ENCODE measurements at places on chromosomes 7 and 10.

- no peak for DNase-seq
- H3K4me1 ChIP-seq: peaks cover 31% of the 10 kb centered on the region
- no peaks in the 10 kb centered on the region for H3K27me3 ChIP-seq
- no peaks in the 10 kb centered on the region for H3K36me3 ChIP-seq
- H3K4me3 ChIP-seq: no peak overlapping the region
Observed at GRCh38 chr10:72695496-72695895, 3.6 kb downstream of the MCU start.

- H3K4me1 ChIP-seq: peaks cover 31% of the 10 kb centered on the region
- H3K27ac ChIP-seq: peak within 1 kb of the TSS; percentile 91
- DNase-seq: peak; percentile 98
- no peaks in the 10 kb centered on the region for H3K27me3 ChIP-seq
- H3K4me3 ChIP-seq: peak within 1 kb of the TSS; percentile 99
Observed at GRCh38 chr7:135662373-135663114, at the start of gene STMP1. Gene STMP1 (plus strand): TSS chr7:135662514.

GRCh38 chr7:54242776-54243175, 299.4 kb upstream of the VSTM2A start:
- no peak for DNase-seq
- no peaks in the 10 kb centered on the region for H3K36me3 ChIP-seq
- no peak overlapping the region for H3K27ac ChIP-seq
- H3K27me3 ChIP-seq: no peaks in the 10 kb centered on the region
- no peaks in the 10 kb centered on the region for H3K4me1 ChIP-seq
- no peak overlapping the region for H3K4me3 ChIP-seq

DNA sequence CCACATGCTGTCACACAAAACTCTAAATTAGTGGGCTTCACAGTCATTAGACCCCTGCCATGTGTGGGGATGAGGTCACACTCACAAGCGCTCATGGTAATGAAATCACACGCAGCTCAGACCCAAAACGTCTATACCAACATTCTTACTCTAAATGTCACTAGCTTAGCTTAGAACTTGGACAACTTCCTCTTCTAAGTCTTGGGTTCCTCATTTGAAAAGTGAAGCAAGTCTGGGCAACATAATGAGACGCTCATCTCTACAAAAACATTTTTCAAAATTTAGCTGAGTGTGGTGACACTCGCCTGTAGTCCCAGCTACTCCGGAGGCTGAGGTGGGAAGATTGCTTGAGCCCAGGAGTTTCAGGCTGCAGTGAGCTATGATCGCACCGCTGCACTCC, 92.7 kb upstream of the MACROH2A2 start:
- H3K27ac ChIP-seq: no peak overlapping the region
- no peaks in the 10 kb centered on the region for H3K27me3 ChIP-seq
- no peak overlapping the region for H3K4me3 ChIP-seq
- peaks cover 12% of the 10 kb centered on the region for H3K4me1 ChIP-seq
- no peak for DNase-seq
- no peaks in the 10 kb centered on the region for H3K36me3 ChIP-seq

DNA sequence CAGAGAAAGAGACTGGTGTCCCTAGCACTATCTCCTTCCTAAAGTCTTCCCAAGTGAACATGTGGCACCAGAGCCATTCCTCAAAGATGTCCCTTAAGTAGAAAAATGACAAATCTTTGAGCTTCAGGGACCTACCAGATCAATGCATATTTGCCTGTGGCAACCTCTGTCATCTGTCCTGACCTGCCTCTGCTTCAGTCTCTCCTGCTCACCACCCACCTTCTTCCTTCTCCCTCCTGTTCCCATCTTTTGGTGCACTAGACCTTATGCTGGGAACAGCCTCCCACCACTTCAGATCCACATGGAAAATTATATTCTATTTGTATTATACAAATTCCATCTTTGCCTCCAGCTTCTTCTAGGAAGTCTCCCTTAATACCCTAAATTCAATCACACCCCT, 386.4 kb downstream of the PLXNA4 start:
- no peak for DNase-seq
- H3K27me3 ChIP-seq: no peaks in the 10 kb centered on the region
- H3K27ac ChIP-seq: no peak overlapping the region
- H3K4me1 ChIP-seq: no peaks in the 10 kb centered on the region

DNA sequence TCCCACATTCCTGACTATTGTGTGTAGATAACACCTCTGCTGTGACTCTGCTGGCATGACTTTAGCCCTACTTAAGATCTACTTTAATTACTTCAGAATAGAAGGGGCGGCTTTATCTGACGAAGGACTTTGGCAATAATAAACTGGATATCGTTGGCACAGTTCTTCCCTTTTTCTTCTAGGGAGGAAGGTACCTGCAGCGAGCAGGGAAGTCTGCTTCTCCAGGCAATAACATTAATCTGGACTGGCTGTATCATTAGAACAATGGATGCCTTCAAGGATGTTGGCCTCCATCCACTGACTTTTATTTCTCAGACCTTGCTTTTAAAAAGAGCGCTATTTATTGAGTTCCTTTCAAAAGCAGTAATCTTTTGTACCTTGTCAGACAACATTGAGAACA, 172.6 kb upstream of the THSD7A start:
- H3K27ac ChIP-seq: no peak overlapping the region
- no peak overlapping the region for H3K4me3 ChIP-seq
- H3K36me3 ChIP-seq: no peaks in the 10 kb centered on the region
- peak; percentile 8 for DNase-seq

- H3K36me3 ChIP-seq: no peaks in the 10 kb centered on the region
- H3K27me3 ChIP-seq: no peaks in the 10 kb centered on the region
- H3K27ac ChIP-seq: peak overlapping the region; percentile 44
- DNase-seq: peak; percentile 55
- H3K4me1 ChIP-seq: peaks cover 9% of the 10 kb centered on the region
- H3K4me3 ChIP-seq: no peak overlapping the region
Observed at GRCh38 chr7:139915864-139916716, 87.0 kb downstream of the TBXAS1 start.

- no peak overlapping the region for H3K4me3 ChIP-seq
- H3K27me3 ChIP-seq: peaks cover 43% of the 10 kb centered on the region
- H3K27ac ChIP-seq: no peak overlapping the region
- H3K4me1 ChIP-seq: peaks cover 6% of the 10 kb centered on the region
- no peaks in the 10 kb centered on the region for H3K36me3 ChIP-seq
Observed at GRCh38 chr7:66504131-66504530, 124.5 kb upstream of the KCTD7 start.

DNA sequence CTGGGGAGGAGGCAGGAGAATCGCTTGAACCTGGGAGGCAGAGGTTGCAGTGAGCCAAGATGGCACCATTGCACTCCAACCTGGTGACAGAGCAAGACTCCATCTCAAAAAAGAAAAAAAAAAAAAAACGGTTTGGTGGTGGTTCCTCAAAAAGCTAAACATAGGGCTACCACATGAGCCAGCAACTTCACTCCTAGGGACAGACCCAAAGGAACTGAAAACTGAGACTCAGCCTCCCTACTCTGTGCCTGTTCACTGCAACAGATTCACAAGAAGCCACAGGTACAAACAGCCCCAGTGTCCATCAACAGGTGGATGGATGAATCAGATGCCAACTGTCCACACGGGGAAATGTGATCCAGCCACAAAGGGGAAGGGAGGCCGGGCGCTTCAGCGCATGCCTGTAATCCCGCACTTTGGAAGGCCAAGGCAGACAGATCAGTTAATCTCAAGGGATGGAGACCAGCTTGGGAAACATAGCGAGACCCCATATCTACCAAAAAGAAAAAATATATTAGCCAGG, 79.1 kb upstream of the TNRC18 start:
- H3K4me1 ChIP-seq: no peaks in the 10 kb centered on the region
- no peaks in the 10 kb centered on the region for H3K36me3 ChIP-seq
- no peaks in the 10 kb centered on the region for H3K27me3 ChIP-seq
- no peak overlapping the region for H3K4me3 ChIP-seq
- H3K27ac ChIP-seq: no peak overlapping the region

GRCh38 chr7:44572771-44573170, 937 bp downstream of the DDX56 start:
- DNase-seq: no peak
- H3K4me3 ChIP-seq: peak overlapping the region; percentile 74
- no peak overlapping the region for H3K27ac ChIP-seq
- H3K4me1 ChIP-seq: peaks cover 17% of the 10 kb centered on the region
- no peaks in the 10 kb centered on the region for H3K27me3 ChIP-seq

Measured in transverse colon (tissue), 4 donors.